ENCODE measurements at places on chromosomes 1 and 21.

DNA sequence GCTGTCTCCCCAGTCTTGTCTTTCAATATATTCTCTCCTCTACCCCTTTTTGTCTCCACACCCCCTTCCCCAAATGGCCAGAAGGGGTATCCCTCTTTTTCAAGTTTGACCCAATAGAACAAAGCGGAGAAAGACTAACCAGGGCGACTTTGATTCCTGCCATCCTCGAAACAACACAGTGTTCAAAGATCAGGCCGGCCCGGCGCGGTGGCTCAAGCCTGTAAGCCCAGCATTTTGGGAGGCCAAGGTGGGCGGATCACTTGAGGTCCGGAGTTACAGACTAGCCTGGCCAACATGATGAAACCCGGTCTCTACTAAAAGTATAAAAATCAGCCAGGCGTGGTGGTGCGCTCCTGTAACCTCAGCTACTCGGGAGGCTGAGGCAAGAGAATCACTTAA is 77.0 kb upstream of the IFNAR2 start:
- no peak for DNase-seq

DNA sequence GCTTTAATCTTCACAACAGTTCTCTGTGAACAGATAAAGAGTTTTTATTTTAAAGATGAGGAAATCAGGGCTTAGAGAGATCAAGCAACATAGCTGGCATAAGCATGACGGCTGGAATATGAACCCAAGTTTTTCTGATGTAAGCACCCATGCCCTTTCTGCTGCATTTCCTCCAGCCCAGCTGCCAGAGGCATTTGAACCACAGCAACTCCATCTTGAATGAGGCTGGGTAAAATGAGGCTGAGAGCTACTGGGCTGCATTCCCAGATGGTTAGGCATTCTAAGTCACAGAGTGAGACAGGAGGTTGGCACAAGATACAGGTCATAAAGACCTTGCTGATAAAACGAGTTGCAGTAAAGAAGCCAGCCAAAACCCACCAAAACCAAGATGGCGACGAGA is 90.0 kb downstream of the WDR64 start:
- no peak for DNase-seq

DNA sequence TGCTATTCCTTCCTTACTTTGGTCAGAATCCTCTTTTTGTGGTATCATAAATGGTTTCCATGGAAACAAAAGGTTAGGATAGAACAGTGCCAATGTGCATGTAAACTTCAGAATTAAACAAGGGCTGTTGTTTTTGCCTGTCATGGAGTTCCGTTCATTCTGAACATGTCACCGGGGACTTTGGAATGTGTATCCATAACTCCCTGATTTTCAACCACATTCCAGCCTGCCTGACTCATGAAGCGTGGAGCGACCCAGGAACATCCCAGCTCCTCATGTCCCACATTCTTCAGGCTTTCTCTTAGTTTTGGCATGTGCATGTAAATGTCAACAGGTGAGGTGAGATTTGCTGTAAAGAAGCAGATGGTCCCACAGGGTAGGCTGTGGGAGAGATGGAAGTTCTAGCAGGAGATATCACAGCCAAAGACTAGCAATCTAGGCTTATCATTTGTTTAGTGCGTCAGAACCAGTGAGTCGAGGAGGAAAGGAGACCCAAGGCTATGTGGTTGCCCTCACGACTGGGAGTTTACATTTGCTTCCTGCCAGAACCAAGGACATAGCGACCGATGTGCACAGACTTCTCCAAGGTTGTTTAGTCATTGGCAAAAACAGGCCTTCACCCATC is 23.0 kb upstream of the DNAJC11 start:
- DNase-seq, result no peak

- DNase-seq, result no peak
These were observed 83.2 kb downstream of the TRIM11 start for GRCh38 chr1:228323401-228323800.

DNA sequence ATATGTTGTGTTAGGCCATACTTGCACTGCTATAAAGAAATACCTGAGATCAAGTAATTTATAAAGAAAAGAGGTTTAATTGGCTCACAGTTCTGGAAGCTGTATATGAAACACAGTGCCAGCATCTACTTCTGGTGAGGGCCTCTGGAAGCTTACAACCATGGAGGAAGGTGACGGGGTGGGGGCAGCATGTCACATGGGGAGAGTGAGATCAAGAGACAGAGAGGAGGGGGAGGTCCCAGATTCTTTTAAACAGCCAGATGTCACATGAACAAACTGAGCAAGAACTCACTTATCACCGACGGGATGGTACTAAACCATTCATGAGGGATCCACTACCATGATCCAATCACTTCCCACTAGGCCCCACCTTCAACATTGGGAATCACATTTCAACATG is 42.6 kb downstream of the TESK2 start:
- DNase-seq, result no peak

DNA sequence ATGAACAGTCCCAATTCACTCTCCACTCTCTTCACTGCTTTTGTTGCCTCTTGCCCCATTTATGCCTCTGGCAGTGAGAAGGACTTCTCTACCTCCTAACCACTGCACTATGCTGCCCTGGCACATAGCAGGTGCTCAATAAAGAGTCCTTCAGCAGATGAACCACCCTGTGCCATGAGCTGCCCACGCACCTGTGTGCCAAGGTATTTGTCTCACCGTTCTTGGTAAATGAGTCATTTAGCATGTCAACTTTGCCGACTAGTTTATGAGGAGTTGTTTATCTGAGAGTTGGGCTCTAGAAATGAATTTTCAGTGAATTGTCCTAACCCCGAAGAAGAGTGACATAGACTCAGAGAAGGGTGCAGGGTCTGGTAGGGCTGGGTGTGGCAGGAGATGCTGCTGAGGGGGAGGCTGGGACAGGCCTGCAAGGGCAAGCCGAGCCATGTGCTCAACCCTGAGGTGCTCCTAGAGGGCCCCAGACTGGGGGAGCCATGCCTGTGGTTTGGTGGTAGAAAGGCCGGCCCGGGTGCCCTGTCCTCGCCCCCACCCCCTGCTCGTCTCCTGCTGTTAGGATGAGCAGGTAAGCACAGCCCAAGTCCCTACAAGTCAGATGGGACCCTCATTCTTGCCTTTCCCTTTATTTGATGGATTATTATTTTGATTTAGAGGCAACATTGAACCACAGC is 654.5 kb downstream of the MATN1 start:
- DNase-seq, result no peak

DNA sequence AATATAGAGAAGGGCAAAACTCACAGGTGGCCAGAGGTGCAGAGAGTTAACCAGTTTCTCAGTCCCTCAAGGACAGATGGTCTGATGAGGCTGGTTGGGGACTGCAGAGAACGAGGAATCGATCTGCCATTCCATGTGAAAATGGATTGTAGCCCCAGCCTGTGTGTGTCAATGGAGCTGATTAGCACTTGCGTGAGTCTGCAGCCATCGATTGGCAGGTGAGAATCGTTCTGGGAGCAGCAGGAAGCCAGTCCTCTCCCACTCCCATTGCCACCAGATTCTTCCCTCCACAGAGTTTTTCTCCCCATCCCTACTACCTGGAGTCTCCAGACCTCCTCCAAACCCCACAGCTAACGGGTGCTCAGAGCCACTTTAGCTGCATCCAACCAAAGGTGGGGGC is 18.3 kb upstream of the PSMB2 start:
- DNase-seq, result no peak

GRCh38 chr1:13664451-13664850 is 35.5 kb upstream of the PRDM2 start:
- no peak for DNase-seq

- no peak for DNase-seq
These were observed 1.7 kb upstream of the EPS15 start for GRCh38 chr1:51520700-51521248.

- no peak for DNase-seq
These were observed 69.0 kb upstream of the DEPDC1 start for GRCh38 chr1:68565923-68566322.

DNA sequence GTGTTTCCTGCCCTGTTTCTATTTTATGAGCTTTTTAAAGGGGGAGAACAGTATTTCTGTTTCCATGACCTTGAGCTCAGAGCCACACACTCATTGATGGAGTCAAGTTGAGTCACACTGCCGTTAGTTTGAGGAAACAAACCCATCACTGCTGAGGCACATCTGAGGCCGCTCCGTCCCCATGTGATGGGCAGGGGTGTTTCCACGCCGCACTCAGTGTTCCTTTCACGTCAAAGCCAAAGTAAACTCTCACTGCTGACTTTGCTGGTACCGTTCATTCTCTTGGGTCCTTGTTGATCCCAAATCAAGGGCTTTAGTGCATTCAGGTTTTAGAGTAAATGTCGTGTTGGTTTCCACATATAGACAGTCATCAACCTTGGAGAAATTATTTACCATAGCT is 48.8 kb downstream of the PKNOX1 start:
- DNase-seq, result no peak

- no peak for DNase-seq
These were observed 28.8 kb upstream of the EFHD2 start for GRCh38 chr1:15380601-15381508.

DNA sequence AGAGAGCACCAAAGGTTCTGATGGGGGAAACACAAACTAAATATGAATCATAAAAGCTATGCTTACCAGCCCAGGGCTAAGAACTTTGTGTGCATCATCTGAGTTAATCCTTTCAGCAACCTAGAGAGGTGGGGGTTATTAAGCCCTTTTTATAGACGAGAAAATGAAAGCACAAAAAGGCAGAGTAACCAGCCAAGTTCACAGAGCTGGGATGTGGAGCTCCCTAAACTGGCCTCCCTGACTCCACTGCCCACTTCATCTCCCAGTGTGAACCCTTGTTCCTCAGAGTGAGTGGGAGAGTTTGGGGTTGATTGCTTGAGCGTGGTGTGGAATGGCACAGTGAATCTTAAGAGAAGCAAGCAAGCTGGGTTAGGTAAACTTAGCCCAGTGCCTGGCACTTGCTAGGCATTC is 10.8 kb upstream of the BCAR3 start:
- no peak for DNase-seq

GRCh38 chr1:72485801-72486200 is 203.5 kb upstream of the NEGR1 start:
- DNase-seq, result no peak

GRCh38 chr1:160522622-160523345 is at the start of gene SLAMF6:
SLAMF6 (minus strand) TSS chr1:160523255; CDS start chr1:160523192, 63 bp downstream.
- DNase-seq, result no peak

GRCh38 chr21:33391656-33392055 is 11.6 kb upstream of the IFNGR2 start:
- no peak for DNase-seq

DNA sequence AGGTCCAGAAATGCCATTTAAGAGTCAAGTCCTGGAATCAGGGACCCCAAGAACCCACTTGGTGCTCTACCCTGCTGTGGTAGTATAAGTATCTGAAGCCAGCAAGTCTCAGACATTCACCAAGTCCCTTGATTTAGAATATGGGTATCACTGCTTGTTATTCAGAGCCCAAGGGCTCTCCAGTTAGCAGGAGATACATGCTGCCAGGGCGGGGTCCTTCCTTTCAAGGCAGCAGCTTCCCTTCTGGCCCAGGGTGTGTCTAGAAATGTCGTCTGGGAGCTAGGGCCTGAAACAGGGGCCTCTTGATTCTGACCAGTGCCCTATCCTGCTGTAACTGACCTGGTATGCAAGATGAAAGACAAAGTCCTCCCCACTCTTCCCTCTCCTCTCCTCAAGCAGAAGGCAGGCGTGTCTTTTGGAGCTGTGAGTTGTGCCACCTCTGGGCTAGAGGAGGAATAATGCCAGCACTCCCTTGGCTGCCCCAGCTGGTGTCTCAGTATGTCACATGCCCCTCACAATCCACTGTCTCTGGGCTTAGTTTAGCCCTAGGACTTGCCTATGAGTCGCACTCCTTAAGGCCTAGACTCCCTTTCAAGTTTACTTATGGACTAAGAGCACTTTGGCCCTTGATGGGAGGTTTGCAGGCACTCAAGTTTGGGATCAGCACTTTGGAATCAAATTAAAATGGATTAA is 200.2 kb downstream of the MRPL39 start:
- DNase-seq, result no peak

- DNase-seq, result no peak
These were observed 3.7 kb downstream of the HSD11B1 start for GRCh38 chr1:209708297-209708696.

DNA sequence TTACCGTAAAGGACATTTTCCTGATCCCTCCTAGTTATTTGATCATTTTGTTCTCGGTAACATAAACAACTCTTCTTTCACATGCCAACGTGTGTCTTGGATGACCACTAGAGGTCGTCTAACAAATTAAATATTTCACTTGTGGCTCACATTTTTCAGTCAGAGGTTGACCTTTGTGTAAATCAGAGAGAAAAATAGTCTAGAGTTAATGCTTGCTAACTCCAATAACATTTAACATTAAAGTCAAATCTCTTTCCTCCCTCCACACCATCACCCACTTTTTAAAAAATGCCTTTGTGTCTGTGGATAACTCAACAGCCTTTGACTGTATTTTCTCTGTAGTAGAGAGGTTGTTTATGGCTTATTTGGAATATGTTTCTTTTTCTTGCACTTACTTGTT is 220.5 kb upstream of the B3GALT2 start:
- peak; percentile 39 for DNase-seq

DNA sequence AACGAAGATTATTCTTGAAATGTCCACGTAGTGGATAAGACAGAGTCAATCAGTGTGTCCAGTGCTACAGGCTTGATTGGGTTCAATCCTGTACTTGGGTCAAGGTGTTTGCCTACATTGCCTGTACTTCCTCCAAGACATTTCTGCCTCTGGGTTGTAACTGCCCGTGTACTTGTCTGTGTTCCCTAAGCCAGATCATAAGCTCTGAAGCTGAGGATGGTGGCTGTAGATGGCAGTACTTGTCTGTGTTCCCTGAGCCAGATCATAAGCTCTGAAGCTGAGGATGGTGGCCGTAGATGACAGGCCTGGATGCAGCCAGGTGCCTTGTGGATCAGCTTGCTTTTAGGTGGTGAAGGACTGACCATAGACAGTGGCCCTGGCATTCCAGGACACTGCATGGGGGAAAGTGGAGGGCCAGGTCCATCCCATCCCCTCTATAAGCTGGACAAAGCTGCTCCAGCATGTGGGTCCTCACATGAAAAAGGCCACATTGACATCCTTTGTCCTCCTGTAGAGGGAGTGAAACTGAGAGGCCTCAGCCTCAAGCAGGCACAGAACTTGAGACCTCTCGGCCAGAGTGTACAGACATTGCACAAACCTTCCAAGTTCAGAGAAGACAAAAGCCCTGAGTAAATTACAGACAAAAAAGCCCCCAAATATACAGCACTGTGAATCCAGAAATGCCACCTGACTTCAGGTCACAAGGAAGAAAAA is 2.0 kb upstream of the SRM start:
- DNase-seq, result no peak

DNA sequence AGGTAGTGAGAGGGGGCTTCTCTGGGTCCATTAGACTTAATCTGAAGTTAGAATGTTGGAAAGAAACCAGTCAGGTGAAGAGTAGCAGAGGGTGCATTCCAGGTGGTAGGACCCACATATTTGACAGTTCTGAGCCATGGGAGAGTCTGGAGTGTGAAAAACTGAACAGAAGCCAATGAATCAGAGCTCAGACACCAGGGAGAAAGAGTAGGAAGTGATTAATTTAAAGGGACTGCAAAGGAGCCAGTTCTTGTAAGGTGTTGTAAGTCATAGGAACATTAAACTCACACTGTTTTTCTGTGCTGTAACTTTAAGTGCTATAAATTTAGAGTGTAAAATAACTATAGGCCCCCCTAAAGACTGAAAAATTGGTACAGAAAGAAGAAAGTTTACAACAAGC is 5.9 kb upstream of the DHX9 start:
- no peak for DNase-seq

GRCh38 chr1:43881415-43881814 is 52.2 kb upstream of the ARTN start:
- DNase-seq, result no peak
